ENCODE measurements at places on chromosomes 7 and 10. TPM values are rescaled to one million over a fixed set of nuclear protein-coding genes. Genes with fewer than 3 reads are reported as not detected.

GRCh38 chr10:44934416-44935200 lies 23.5 kb downstream of the TMEM72 start:
- DNase-seq: no peak

DNA sequence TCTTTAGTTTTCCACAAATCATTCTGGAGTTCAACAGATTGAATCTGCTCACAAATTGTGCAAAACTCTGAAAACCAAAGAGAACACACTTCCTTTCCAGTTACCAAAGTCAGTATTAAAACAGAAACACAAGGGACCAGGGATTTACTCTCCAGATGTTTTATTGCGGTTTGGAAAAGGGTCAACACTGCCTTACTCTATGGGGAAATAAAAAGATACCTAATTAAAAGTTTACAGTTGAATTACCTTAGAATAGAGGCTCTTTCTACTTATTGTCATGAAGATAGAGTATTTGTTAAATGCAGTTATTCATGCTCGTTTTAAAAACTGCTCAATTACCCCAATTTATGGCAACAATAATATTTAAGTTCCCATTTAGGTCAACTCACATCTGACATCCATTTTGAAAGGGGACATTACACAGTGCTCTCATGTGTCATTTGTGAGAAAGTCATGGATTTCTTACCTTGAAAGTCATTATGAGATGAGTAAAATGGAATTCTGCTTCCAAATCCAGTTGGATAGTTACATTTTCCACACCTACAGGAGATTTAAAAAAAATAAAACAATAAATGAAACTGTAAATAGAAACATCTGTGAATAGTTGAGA lies 8.4 kb downstream of the LAMB1 start:
- DNase-seq: no peak

- DNase-seq: no peak
These were observed 468.6 kb upstream of the SEMA3A start for GRCh38 chr7:84663224-84663623.

DNA sequence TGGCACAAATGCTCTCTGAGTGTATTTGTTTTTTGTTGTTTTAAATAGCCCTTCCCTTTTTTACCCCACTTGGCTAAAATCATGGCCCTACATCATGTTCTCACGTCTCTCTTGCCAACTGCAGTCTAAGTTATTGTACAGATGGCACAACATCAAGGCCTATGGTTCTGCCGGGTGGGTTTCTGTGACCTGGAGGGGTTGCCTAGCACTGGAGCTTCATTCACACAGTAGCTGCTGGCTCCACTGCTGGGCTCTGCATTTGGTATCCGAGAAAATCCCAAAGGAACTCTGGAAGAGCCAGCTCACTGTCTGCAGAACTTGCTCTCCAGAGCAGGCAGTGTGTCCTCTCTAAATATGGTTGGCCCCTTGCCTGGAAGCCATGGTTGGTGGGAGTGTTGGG lies 120.6 kb downstream of the LRRC4 start:
- DNase-seq: no peak

DNA sequence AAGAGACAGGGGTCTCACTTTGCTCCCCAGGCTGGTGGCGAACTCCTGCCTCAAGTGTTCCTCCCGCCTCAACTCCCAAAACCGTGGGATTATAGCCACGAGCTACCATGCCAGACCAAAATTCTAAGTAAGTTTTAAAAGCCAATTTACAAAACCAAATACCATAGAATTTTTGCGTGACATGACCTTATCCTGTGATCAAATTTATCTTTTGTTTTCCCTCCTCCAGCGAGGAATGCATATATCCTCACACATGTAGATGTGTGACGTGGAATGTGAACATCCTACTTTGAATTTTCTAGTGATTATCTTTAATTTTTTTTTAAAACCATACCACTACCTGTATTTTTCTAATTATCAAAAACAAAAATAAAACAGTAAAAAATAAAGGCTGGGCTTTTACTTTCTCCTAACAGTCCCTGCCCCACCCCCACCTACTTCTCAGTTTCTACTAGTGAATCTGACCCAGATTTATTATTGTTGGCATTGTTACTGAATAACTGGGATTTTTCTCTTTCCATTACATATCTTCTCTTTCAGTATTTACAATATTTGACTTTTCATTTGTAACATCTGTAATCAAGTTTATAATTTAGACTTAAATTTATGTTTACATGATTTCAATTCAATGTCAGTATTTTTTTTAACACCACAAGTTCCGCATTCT lies 26.0 kb downstream of the CYTH3 start:
- DNase-seq: no peak

DNA sequence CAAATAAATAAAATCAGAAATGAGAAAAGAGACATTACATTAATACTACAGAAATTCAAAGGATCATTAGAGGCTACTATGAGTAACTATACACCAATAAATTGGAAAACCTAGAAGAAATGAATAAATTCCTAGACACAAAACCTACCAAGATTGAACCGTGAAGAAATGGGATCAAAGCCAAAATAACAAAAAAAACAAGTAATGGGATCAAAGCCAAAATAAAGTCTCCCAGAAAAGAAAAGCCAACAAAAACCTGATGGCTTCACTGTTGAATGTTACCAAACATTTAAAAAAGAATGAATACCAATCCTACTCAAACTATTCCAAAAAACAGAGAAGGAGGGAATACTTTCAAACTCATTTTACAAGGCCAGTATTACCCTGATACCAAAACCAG lies 20.0 kb downstream of the GSDME start:
- DNase-seq: no peak

DNA sequence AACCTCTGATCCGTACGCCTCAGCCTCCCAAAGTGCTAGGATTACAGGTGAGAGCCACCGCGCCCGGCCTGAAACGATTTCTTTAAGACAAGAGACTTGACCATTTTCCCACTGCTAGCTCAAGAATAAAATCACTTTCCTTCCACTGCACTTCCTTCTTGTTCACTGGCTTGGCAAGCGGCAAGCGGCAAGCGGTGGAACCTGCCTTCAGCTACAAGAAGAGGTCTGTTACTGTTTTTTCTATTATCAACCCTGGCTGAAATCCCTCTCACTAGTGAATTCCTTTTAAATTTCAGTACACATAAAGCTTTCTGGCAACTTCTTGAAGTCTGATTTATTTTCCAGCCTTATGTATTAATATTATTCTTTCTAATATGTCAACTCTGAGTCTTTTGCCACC lies 12.8 kb upstream of the GNAT3 start:
- DNase-seq: no peak

GRCh38 chr10:65377687-65378086 lies 1548.1 kb upstream of the LRRTM3 start:
- no peak for DNase-seq

DNA sequence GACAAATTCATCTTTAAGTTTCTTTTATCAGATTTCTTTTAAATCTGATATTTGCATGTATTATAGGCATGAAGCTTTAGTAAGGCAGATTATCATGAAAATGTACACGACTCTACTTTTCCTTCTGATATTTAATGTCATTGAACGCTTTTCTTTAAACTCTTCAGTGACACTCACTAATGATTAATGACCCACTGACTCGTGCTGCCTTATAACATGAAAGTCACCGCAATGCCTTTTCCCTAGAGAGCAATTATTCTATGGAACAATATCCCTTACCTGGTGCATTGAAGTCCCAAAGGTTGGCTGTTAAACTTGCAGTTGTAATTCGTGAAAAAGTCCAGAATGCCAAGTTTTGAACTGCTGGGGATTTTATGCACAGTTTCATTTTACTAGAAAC lies 33.4 kb upstream of the HGF start:
- no peak for DNase-seq

- no peak for DNase-seq
These were observed 279.2 kb downstream of the THSD7A start for GRCh38 chr7:11552676-11553296.

DNA sequence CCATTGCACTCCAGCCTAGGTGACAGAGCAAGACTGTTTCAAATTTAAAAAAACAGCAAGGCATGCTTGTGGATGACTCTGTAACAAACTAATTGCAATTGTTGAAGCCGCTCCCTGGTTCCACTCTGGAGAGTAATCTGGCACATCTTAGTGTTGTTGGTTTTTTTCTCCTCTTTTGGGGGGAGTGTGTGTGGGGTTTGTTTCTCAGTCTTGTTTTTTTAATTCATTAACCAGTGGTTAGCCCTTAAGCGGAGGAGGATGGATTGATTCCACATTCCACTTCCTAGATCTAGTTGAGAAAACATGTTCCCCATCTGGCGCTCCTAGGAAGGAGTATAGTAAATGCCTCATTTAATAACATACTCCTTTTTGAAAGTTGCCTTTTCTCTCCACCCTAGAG lies 8.6 kb upstream of the ZNF713 start:
- no peak for DNase-seq

DNA sequence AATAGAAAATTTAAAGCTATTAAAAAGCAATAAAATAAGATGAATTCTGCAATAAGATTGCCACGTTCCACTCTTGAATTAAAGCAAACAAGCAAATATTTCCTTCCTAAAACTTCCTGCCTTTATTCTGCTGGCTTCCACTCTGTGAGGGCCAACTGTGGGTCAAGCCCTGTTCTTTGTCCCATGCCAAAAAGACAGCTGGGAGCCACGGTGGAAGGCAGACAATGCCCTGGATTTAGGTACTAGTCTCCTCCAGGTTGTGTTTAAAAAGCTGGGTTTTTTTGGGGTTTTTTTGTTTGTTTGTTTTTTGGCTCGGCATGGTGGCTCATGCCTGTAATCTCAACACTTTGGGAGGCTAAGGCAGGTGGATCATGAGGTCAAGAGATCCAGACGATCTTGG lies 39.1 kb downstream of the LRRTM3 start:
- no peak for DNase-seq

- DNase-seq: no peak
These were observed 588.1 kb upstream of the SEMA3D start for GRCh38 chr7:85774986-85775385.

DNA sequence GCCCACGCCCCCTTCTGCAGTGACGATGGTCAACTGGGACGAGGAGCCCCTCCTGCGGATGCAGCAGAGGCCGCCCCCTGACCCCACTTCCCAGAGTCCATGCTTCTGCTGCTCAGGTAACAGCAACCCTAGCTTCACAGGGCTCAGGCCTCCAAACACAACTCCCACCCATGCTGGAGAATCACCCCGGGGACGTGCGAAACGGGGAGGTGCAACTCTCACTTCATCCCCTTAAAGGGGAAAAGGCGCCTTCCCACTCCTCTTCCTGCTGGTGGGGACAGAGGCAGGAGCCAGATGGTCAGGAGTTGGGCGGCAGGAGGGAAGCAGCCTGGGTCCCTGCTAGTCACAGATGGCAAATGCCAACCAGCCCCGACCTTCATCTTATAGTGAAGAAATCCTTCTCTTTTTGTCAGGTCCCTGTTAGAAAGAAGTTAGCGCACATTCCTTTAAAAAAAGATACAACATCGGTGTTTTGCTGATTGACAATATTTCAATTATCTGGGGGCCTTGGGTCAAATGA lies 155.4 kb downstream of the DIP2C start:
- no peak for DNase-seq

GRCh38 chr7:105216786-105217185 lies 171.9 kb downstream of the SRPK2 start:
- no peak for DNase-seq

DNA sequence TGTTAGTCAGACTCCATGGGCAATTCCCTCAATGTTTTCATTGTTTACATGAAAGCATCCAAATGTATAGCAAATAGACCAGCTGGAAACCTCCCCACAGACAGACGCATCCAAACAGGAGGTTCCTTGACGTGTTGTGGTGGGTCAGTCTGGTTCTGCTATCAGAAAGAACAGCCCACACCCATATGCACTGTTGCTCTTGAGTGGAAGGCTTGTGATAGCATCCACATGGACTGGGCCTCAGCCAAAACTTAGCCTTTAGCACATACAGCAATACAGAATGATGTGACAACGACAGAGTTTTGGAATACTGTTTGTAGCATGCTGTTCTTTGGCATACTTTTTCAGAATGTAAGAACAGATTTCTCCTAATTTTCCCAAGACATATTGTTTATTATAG lies 299.2 kb upstream of the ETV1 start:
- no peak for DNase-seq

DNA sequence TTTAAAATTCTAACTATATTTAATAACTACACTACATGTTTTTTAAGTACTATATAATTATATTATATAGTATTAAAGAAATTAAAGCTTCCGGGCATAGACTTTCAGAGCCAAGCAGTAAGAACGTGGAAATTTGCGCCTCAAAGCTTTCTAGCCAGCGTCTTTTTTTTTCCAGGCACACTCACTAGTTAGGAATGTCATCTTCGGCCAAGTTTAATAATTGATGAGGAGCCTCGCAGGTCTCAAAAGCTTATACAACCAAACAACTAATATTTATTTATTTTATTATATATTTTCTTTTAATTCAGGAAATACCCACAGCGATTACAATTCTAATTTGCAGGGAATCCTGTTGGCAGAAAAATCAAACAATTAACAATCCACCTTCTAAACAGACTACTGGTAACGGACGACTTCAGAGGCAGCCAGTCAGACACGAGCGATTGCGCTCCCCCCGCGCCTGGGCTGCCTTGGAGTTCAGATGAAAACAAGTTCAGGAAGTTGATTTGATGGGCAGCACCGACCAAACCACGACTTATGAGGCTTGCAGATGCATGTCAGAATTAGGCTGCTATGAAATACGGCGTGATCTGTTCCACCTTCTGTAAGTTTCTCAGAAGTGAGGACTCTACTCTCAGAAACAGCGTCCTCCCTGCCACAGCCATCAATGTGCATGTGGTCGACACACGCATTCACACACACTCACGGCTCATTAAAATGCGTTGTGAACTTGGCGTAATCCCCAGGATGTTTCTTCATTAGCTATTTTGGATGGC lies 431.8 kb upstream of the MGMT start:
- DNase-seq: no peak

- DNase-seq: no peak
These were observed 125.5 kb downstream of the PON1 start for GRCh38 chr7:95198863-95199262.

GRCh38 chr10:18312374-18313139 lies 172.3 kb downstream of the CACNB2 start:
- no peak for DNase-seq

GRCh38 chr7:21773326-21773725 lies 172.4 kb downstream of the CDCA7L start:
- DNase-seq: no peak

The BHLHA15 gene
- total RNA-seq: 0.93 TPM

The CABCOCO1 gene
- 1.2 TPM for total RNA-seq

The TRIL gene
- total RNA-seq: 3.3 TPM

The HBP1 gene
- 40.0 TPM for total RNA-seq

The SEC31B gene
- total RNA-seq: 18.6 TPM

The SKAP2 gene
- 4.3 TPM for total RNA-seq

The PCDH15 gene
- total RNA-seq: 0.86 TPM

The NEUROD6 gene
- total RNA-seq: not detected

The HPSE2 gene
- total RNA-seq: 0.12 TPM

The RNF133 gene
- total RNA-seq: 0.59 TPM
